NCI-H1436 (cell line): ENCODE measurements at places on chromosomes 4 and X.

- DNase-seq, result no peak
Observed at GRCh38 chrX:40050532-40050931, 47.2 kb downstream of the BCOR start.

GRCh38 chrX:106780264-106780663 is 22.2 kb upstream of the TBC1D8B start:
- DNase-seq, result no peak

DNA sequence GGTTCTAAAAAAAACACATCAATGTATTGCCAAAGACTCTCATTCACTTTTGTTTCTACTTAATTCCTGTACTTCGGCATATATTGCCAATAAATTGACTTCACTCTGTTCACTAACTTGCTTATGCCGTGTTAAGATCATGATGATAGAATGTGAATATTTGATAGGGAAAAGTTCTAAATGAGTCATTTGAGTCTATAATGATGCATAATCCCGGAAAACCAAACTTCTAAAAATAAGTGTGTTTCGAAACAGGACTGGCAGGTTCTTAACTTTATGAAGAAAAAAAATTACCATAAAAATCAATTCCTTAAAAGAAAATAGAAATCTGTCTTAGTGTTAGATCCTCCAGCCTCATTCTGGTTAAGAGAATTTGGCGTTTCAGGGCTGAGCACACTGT is 387.5 kb upstream of the FTHL17 start:
- no peak for DNase-seq

DNA sequence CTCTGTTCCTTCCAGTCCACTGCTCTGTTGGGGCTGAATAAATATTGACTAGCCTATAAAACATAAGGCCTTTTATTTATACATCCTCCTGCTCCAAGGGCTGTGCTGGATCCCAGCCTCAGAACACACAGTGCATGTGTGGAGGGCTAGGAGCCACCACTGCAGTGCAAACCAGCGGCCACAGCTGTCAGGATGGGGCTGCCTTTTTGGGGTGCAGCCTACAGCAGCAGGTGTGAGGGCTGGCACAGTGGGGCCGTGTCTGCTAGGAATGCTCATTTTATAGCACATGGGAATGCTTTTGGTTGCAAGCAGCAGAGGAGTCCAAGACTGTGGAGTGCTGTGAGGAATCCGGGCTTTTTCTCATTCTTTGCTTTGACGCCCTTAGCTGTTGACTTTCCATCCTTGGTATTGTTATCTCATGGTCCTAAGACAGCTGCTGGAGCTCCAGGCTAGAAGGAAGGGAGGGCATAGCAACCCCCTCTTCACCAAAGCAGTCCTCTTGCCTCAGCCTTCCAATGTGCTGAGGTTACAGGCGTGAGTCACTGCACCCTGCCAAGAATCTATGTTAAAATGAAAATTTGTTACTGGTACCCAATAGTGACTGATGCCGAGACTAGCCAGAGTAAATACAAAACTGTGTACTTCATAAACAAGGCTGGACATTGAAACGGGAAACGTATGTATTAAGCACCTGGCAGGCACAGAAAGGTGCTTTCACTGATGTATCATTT is 334.3 kb upstream of the GATB start:
- DNase-seq, result no peak

GRCh38 chrX:102712981-102713625 is 855 bp downstream of the GPRASP2 start:
- DNase-seq, result peak; percentile 57

DNA sequence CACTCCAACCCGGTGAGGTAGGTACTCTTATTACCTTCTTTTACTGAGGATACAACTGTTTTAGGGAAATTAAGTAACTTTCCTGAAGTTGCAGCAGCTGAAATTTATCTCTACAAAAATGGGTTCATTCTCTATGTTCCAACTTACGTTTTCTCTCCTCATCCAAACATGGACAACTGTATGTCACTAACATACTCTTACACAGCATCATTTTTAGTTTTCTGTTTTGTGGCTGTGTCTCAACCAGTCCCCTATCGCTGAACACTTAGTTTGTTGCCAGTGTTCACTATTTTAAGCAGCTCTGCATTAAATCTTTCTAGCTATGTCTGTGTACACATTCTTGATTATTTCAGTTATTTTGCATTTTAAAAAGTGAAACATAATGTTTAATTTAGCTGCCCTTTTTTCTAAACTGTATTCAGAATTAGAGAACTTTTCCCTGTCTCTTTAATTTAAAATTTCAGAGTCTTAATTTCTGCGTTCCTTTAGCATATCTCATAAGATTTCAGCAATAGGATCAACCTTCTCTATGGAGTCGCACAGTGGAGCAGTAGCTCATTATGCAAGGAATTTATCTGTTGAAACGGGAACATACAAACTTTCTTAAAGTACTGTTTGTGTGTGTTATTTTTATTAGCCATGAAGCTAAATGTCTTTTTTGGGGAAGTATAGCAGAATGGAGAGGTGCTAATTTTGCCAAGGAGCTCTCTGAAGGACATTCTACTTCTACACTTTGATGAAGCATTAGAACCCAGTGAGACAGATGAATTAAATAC is 3.8 kb downstream of the SGMS2 start:
- no peak for DNase-seq

GRCh38 chr4:24791043-24791442 is 4.3 kb upstream of the SOD3 start:
- no peak for DNase-seq

- DNase-seq, result no peak
Observed at GRCh38 chr4:55819634-55820033, at the start of gene EXOC1L. Gene EXOC1L, plus strand, starts transcription at chr4:55819790. Its CDS starts 237 bp downstream, at chr4:55820027.

DNA sequence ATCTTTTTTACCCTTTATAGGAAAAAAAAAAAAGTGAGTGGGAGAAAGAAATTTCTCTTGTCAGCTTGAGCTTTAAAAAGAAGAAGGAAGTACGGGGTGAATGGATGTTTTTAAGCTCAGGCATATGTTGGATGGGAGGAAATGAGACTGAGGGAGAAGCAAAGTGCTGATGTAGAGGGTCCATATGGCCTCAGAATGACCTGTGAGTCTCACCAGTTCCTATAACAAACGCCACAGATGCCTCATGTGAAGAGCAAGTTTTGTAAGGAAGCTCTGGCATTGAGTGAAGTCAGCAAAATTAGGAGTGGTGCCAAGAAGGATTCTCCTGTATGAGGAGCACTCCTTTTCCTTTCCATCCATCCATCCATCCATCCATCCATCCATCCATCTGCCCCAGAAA is 214.6 kb downstream of the PTTG2 start:
- no peak for DNase-seq

DNA sequence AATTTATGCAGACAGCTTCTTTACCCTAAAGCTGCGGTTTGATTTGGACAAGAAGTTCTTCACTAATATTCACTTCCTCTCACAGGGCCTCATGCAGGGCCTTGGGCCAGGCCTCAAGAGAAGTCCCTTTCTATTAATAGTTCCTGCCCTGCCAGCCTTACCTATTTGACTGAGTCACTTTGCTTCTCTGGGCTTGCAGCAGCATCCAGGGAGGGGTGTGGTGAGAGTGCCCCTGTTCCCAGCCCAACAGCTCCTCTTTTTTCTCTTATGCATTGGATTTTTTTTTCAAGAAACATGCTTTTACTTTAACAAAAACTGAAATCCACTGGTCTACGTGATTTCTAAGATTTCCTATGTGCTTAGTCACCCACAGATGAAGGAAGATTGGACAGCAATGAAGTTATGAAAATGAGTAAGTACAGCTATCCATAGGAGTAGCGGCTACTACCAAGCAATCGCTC is 26.7 kb downstream of the FAM156B start:
- DNase-seq, result no peak

DNA sequence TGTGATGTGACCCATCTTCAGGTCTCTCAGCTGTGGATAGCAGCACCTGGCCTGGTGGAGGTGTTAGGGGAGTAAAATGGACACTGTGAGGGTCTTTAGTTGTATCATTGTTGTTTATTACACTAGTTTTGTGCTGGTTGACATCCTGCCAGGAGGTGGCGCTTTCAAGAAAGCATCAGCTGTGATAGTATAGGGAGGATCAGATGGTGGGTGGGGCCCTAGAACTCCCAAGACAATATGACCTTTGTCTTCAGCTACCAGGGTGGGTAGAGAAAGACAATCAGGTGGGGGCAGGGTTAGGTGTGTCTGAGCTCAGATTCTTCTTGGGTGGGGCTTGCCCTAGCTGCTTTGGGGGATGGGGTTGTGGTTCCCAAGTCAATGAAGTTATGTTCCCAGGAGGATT is 162.8 kb downstream of the PPP1R2C start:
- no peak for DNase-seq

GRCh38 chr4:152957437-152958171 is 21.5 kb downstream of the FHDC1 start:
- DNase-seq, result no peak

DNA sequence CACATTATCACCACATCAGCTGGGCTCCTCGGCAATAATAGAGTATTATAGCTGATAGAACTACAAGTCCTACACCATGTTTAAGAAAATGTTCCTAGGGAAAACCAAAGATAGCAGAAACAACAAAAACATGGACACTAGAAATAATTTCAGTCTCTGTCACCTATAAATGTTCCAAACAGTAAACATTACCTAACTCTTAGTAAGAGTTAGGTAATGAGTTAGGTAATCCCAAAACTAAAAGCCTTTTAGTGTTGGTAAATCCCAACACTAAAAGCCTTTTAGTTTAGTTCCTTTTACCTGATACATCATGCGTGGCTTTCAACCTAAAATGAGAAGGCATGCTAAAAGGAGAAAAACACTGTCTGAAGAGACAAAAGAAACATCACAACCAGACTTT is 35.5 kb downstream of the MAGED2 start:
- no peak for DNase-seq

DNA sequence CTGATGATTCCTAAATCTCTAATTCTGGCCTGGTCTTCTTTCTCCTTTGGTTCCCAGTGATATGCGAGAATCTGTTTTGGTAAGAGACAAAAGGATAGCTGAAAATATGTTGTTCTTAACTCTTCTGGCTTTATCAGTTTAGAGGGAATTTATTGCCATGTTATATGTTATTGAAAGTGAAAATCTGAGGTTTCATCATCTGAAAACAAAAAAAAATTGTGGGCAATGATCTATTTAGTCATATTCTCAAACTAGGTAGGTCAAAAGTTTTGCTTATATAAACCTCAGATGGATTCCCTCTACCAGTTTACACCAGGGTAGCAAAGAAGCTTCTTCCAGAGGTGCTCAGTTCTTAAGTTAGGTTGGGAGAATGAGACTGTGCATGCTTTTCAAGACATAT is 103.6 kb downstream of the ITM2A start:
- DNase-seq, result no peak

DNA sequence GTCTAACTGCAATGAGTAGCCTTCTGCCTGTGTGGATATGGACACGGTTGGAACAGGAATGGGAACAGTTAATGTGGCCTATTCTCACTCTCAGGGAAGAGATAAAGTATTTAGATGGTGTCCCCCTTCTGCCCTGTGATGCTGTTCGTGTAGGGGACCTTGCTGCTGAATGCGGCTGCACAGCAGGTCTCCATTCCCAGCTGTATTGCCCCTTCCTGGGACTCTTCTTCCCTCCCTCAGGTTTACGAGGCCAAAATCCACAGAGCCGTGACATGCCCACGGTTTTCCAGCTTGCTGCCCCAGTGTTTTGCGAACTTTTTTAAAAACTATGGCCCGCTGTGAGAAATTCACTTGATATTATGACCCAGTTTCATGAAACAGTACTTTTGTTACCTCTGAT is 50.3 kb downstream of the SNX25 start:
- DNase-seq, result no peak

DNA sequence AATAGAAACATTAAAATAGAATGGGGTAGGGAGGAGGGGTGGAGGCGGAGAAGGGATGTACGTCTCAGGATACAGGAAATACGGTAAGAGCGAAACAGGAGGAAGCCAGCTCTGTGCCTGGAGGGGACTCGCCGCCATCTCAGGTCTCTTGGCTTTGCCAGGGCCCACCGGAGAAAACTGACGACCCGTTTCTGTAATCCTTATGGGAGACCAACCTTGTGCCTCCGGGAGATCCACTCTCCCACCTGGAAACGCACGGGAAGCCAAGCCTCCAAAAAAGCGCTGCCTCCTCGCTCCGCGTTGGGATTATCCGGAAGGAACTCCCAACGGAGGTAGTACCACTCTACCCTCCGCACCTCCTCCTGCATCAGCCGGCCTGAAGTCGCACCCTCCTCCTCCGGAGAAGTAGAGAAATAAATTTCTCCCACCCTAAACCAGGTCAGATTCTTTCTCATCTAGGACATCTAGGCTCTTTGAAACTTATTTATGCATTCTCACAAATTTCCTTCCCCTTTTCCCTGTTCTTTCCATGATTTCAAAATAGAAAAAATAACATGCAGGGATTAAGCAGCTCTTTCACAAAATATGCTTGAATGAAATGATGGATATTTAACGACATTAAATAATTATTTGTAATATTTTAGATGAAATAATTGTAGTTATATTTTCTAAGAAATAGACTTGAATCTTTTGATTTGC is at the start of gene NBDY:
NBDY (plus strand) TSS at position 92 of the 699 bp plus-strand sequence; CDS start at position 203, 111 bp downstream.
- peak; percentile 37 for DNase-seq

DNA sequence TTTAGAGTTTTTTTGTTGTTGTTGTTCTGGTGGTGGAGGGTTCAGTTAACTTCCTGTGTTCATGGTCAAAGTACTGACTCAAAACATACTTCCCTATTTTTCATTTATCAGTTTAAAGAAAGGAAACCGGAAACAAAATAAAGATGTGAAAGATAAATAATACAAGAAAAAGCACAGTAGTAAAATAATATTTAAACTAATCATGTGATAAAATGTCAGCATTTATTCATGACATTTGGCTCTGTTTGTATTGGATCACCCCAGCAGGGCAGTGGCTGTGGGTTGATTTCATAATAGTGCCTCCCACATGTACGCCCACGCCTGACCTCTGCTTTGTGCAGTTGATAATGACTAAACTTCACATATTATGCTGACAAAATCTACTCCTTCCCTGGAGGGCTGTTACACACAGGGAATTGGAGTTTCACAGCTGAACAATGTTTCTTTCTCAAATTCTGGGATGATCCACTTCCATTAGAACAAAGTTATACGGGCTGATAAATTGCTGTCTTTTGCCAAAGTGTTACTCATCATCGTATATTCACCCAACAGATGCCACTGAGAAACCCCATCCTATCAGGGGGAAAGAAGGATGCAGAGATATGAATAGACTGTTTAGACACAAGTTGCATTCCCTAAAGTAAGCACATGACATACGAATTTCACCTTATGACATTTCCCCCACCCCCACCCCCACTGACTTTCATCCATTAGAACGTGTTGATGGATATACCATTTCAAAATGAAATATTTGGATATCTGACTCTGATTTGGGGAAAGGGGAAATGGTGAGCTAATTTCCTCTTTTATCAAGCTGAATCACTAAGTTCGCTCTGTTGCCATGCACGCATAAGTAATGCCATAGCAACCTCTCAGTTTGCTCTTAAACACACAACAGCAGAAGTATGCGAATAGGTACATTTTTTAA is 48.3 kb downstream of the AMELX start:
- DNase-seq, result no peak

GRCh38 chr4:81590596-81590995 is 118.9 kb upstream of the RASGEF1B start:
- no peak for DNase-seq

GRCh38 chr4:185480016-185480732 is 8.6 kb upstream of the CCDC110 start:
- DNase-seq, result no peak

- no peak for DNase-seq
Observed at GRCh38 chr4:75710246-75710645, 14.1 kb upstream of the USO1 start.

- no peak for DNase-seq
Observed at GRCh38 chr4:6719611-6720179, 3.7 kb downstream of the BLOC1S4 start.
